ENCODE measurements at places on chromosomes 1 and 21.

DNA sequence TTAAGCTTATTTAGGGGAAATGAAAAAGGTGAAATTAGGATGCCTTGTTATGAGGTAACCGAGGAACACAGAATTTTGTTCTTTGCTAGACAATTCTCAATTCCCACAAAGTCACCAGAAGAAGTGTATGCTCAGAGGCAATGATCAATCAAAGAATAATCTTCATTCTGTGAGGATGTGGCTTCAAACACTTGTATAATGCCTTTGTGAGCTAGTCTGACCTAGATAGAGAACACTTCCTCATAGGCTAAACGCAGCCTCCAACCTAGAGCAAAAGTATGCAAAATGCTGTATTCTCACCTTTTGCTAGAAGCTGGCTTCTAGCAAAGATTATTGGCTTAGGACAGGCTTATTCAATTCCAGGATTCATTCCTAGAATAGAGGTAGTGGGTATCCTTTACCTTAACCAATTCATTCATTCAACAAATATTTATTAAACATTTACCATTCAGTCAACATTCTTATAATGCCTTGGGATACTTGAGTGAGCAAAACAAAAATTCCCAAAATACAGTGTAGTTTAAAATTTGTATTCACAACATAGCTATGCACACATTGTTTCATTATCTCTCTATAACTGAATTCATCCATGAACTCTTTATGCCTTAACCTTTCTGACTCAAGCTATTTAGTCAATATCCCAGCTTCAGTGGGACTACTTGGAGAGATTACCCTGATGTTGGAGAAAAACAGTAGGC is 530.2 kb downstream of the PTPRC start:
- DNase-seq: no peak

GRCh38 chr1:224068458-224069072 is 45.3 kb upstream of the FBXO28 start:
- DNase-seq: no peak

GRCh38 chr1:17360272-17360956 is 11.6 kb upstream of the PADI6 start:
- DNase-seq: no peak

- no peak for DNase-seq
These were observed 14.3 kb upstream of the KRTAP19-8 start for GRCh38 chr21:31052489-31053142.

DNA sequence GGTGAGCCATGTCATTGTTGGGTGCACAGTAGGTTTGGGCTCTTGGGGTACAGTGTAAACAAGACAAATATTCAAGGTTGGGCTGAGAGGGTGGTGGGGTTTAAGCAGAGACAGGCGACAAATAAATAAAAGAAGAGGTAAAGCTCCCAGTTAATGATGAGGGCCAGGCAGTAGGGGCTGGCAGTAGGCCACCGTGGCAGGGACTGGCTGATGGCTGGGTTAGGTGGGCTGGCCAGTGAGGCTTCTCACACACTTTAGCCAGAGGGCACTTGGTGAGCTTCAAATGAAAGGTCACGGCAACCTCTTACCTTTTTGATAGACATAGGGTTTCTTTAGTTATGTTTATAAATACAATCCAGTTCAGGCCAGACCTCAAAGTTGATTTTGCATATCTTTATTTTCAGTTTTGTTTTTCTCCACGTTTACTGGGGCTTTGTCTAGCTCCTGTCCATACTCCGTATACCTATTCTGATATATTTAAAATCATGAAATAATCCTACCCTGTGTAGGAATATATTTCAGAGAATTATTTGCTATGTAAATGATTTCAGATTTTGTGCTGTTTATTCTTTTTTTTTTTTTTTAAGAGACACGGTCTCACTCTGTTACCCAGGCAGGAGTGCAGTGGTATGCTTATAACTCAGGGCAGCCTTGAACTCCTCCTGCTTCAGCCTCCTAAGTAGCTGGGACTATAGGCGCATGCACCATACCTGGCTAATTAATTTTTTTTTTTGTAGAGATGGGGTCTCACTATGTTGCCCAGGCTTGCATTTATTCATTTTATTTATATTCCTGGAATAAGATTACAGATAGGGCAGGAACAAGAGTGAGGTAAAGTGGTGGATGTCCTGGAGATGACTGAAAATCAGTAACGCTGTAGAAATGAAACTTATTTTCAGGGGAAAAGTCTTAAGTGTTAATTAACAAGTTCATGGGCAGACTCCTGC is 122.7 kb downstream of the RYR2 start:
- DNase-seq: no peak

DNA sequence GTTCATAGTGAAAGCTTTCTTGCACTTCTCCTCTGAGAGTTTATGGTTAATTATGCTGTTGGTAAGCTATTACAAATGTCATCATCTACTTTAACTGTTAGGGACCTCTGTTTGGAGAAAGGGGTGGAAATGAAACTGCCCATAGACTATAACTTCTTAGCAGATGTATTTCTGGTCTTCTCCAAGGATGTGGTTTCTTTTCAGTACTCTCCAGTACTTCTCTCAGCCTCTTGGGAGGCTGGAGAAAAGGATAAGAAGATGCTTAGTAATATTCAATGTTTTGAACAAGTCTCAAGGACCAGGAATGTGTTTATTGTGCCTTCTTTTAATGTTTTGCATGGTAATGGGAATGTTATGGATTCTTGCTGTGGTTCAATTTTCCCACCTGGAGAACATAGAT is 60.4 kb downstream of the LAMC2 start:
- DNase-seq: no peak

DNA sequence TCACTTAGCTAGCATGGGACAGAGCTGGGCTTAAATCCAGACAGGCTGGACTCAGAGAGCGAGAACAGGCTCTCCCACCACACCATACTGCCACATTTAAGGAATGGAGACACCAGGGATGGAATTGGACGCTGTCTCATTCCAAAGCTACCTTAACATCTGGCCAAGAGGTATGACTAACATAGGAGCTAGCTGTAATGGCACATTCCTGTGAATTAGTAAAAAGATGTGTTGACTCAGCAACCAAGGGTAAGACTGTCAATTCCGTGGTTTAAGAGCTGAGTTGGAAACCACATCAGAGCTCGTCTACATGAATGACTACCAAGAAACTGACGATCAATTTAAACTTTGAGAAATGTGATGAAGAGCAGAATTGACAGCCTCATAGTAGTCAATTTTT is 8.3 kb upstream of the TNFRSF9 start:
- peak; percentile 86 for DNase-seq

GRCh38 chr1:234556245-234556943 is 53.6 kb downstream of the IRF2BP2 start:
- no peak for DNase-seq

DNA sequence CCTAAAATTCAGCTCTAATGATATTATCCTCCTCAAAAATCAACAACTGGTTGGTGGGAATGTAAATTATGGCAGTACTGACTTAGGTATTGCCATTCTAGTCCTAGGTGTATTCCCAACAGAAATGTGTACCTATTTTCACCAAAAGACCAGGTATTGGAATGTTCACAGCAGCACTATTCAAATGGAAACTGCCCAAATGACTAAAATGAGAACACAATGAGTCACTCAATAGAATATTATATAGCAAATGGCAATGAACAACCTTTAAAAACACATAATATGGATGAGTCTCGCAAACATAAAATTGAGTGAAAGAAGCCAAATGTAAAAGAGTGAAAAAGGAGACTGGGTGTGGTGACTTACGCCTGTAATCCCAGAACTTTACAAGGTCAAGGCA is 44.9 kb downstream of the GADD45A start:
- DNase-seq: no peak

DNA sequence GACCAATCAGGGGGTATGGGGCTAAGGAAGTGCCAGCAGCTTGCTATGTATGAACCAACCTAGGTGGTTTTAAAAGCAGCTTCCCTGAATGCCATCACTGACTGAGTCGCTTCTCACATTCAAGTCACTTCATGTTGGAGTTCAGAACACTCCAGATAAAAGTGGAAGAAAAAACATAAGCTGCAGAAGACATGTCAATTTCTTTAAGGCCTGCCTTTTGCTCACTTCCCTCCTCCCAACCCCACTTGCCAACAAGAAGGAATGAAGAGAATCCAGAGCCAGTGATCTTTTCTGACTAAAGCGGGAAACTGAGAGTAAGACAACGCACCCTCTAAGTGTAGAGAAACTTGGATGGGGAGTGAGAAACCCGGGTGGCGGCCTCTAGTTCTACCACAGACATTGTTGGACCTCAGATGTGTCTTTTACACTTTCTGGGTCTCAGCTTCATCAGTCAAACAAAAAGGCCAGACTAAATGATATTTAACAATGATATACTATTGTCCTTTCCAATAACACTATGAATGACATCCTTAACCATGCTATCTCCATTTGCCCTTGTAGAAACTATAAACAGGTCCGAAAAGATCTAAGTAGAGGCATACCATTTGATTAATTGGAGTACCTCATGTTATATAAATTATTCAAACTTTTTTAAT is 54.1 kb downstream of the LUZP1 start:
- DNase-seq: no peak

- no peak for DNase-seq
These were observed 844 bp upstream of the PLD5 start for GRCh38 chr1:242525360-242525722.

- DNase-seq: peak; percentile 41
These were observed 180.8 kb downstream of the RPS6KC1 start for GRCh38 chr1:213231795-213232231.
